ENCODE measurements at places on chromosomes 12 and 14.

DNA sequence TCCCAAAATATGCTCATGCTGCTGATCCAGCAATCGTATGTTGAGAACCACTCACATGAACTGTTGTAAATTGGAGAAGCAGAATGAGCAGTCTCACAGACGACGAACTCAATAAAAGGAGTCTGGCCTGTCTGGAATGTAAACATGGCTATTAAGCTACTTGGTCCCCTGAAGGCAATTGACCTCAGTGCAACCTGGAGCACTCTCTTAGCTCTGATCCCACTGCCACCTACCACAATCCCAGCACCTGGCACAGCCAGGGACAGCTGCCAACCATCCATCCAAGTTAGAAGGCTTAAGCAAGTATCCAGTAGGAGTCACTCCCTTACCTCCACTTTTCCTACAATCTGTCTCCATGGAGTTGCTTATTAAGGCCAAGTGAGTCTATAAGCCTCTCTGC is 406.9 kb upstream of the CLEC14A start:
- no peak for DNase-seq

DNA sequence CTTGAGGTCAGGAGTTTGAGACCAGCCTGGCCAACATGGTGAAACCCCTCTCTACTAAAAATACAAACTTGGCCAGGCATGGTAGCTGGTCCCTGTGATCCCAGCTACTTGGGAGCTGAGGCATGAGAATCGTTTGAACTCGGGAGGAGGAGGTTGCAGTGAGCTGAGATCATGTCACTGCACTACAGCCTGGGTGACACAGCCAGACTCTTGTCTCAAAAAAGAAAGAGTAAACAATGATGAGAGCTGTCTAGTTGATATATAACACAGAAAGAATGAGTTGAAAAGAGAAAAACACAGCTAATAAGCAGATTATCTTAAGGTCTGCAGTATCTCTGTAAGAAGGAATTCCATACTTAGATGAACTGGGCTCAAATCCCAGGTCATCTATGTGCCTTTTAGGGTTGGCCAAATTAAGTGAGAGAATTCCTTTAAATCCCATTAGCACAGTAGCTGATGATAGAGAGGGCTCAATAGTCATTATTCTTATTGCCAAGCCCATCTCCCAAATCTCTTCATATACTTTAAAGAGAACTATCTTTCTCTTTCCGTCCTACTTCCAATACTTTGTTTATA is 31.1 kb upstream of the STRAP start:
- no peak for DNase-seq

DNA sequence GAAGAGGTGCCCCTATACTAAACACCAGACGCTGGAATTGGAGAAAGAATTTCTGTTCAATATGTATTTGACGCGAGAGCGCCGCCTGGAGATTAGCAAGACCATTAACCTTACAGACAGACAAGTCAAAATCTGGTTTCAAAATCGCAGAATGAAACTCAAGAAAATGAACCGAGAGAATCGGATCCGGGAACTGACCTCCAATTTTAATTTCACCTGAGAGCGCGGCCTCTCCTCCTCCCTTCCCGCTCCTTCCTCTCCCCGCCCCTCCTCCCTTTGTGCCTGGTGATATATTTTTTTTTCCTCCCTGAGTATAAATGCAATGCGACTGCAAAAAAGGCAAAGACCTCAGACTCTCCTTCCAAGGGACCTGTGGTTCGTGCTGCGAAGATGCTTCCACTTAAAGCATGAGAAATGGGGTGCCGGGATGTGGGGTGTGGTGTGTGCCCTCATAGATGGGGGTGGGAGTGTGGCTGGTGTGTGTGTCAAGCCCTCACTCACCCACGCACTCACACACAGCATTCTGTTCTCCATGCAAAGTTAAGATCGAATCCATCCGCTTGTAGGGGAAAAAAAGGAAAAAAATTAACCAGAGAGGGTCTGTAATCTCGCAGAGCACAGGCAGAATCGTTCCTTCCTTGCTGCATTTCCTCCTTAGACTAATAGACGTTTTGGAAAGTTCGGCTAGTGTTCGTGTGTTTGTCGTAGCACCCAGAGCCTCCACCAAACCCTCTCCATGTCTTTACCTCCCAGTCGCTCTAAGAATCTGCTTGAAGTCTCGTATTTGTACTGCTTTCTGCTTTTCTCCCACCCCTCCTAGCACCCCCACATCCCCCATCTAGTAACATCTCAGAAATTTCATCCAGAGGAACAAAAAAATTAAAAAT is 4.5 kb downstream of the HOXC10 start:
- peak; percentile 68 for DNase-seq

GRCh38 chr14:57085801-57086200 is 182.9 kb downstream of the EXOC5 start:
- no peak for DNase-seq

DNA sequence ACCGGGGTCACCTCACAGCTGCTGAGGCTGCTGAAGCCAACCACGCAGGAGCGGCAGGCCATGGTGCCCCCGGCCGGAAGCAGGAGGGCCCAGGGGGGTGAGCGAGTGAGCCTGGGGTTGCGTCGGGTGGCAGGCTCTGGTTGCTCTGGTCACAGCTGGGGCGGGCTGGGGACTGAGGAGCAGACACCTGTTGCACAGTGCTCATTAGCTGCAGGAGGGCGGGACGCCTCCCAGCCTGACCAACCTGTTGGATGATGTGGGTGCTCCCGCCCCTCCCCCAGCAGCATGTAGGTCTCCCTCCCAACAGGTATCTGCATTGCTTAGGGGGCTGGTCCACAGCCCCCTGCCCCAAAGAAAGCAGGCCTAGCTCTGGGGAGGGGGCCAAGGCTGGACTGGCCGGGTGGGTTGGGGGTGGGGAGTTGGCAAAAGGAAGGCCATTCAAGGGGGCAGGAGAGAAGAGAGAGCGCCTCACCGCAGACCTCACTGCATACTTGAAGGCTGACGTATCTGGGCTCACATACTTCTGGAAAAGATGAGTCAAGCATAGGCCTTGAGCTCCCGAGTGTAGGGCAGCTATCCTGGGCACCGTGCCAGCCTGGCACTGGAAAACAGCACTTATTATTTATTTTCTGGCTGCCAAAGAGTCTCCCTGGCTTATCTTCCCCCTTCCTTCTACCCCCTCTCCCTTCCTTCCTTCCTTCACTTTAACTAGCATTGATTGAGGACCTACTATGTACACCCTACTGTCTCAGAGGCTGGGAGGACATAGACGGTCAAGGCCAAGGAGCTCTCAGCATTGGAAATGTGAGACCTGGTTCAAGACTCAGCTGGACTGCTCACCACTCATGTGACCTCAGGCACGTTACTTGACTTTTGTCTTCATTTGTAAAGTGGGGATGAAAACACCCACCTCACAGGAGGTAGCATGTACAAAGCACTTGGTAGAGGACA is at the start of gene KRT80:
Gene KRT80 (minus strand): TSS at position 174 of the 951 bp plus-strand sequence. CDS start 112 bp downstream, at position 62.
- peak; percentile 98 for DNase-seq

- DNase-seq, result no peak
Measured at GRCh38 chr12:128976120-128976738, 123.0 kb downstream of the GLT1D1 start.

- no peak for DNase-seq
Measured at GRCh38 chr14:24274101-24274543, 2.7 kb upstream of the RABGGTA start.

- no peak for DNase-seq
Measured at GRCh38 chr14:74140374-74140850, 55.7 kb downstream of the LIN52 start.

DNA sequence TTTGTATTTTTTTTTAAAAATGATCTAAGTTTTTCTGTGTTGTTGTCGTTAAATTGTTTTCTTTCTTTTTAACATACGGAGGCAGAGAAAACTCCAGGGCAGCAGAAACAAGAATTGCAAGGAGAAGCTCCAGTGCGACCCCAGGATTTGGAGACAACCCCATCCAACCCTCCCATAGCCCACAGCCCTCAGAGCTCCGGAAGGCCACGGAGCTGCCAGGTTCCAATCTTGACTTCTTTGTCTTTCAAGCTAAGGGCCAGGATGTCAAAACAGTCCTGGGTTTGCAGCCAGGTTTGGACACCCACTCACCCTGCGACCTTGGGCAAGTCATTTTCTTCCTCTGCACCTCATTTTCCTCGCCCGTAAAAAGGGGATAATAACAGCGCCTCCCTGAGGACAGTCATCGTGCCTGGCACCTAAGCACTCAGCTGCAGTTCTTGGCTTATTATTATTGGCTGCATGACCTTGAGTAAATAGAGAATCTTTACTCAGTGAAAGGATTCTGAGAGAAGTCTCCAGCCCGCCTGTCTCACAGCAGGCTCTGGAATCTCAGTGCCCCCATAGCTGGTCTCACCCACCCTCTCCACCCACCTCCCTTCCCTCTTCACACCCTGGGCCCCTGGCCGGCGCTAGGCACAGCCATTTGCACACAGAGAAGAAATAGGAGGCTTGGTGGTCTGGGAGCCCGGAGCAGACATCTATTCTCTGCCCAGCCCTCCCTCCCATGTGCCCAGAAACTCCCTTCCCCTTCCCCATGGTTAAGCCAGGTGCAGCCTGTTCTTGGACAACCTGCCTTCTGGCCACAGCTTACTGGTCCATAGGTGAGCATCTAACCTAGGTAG is 79.4 kb upstream of the BCL11B start:
- no peak for DNase-seq

DNA sequence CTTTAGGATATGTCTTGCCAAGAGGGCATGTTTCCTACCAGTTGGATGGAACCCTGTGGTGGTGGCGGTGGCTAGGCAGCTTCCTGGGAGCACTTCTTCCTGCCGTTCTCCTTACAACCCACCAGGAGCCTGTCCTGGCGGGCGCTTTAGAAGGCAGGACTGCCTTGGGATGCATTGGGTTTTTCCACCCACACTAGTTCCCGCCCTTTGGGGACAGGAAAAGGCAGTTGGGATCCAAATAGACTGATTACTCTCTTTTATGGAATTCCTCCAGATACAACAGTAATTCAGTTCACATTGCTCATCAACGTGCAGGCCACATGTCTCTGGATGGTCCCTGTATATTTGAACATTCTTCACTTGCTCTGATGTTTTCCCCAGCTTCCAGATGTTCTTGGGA is 305.7 kb upstream of the SSTR1 start:
- peak; percentile 49 for DNase-seq

GRCh38 chr12:5348491-5348890 is 83.4 kb upstream of the NTF3 start:
- DNase-seq, result no peak

DNA sequence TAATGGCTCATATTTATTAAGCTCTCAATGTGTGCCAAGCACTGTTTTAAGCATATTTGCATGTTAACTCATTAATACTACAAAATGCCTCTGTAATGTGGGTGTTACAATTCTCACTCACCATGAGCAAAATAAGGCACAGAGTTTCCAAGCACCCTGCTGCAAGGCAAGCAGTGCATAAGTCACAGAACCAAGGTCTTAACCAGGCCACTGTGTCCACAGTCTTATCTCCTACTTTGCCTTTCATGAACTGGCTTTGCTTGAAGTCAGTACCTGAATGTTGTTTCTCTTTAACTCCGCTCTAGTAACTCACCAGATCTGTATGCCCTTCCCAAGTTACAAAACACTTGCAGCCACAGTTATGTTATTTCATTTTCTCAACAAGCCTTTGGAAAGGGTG is 1372.7 kb downstream of the AACS start:
- DNase-seq, result no peak

Measured in AG08396 (cell line).